Fibroblast of skin of scalp (primary cell): ENCODE measurements at places on chromosomes 13 and 19.

- no peak for DNase-seq
Observed at GRCh38 chr13:65623148-65623547, 1607.0 kb downstream of the PCDH9 start.

GRCh38 chr13:109569958-109570711, 216.2 kb downstream of the IRS2 start:
- DNase-seq = no peak

- DNase-seq = no peak
Observed at GRCh38 chr19:56654151-56654550, 11.2 kb downstream of the SMIM17 start.

- DNase-seq = no peak
Observed at GRCh38 chr19:50419580-50420035, 870 bp downstream of the SPIB start.

DNA sequence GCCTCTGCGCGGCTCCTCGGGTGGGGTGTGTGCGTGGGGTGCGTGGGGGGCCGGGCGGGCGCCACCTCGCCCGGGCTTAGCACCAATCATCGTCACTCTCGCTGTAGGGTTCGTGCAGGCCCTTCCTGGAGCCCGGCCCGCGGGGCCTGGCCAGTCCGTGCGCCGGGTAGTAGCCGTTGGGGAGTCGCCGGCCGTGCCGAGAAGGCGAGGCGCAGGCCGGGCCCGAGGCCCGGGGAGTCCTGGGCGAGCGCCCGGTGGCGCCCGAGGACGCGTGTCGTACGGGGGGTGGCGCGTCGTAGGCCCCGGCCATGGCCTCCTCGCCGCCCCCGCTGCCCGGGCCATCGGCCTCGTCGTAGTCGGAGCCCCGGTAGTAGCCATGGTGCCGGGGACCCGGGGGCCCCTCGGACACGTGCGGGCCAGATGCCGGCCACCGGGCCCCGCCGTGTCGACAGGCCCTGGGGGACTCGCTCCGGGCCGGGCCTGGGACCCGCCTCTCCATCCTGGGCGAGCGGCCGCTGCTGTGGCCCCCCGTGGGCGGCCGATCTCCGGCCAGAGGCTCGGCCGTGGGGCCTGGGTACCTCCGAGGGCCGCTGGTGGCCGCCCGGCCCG, 57.1 kb downstream of the IER2 start:
- peak; percentile 15 for DNase-seq

DNA sequence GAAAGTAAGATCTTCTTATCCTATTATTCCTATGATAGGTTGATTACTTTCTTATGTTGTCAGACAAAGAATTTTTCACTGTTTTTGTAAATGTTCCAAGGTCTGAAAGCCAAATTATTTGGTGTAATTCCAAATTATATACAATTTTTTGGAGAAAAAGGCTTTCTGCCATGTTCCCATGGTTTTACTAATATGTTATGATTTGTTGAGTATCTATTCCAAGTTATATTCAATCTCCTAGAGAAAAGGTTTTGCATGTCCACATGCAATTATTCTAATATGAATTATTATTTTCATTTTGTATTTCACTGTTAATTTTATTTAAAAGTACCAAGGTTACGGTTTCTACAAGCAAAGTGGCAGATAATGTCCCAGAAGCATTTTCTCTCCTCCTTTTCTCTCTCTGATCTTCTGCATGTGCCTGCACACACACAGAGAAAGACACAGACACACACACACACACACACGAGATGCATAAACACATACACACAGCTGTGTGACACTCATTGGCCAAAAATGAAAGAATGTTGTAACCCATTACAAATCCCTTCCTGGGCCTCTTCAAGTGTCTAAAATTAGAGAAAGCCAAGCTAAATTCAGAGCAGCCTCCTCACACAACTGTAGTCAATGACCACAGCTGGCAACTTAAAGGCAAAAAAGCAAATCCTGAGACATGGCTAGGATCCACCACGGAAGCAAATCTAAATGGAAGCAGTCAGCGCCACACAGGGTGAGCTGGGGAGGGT, 621.0 kb downstream of the EFNB2 start:
- peak; percentile 87 for DNase-seq

DNA sequence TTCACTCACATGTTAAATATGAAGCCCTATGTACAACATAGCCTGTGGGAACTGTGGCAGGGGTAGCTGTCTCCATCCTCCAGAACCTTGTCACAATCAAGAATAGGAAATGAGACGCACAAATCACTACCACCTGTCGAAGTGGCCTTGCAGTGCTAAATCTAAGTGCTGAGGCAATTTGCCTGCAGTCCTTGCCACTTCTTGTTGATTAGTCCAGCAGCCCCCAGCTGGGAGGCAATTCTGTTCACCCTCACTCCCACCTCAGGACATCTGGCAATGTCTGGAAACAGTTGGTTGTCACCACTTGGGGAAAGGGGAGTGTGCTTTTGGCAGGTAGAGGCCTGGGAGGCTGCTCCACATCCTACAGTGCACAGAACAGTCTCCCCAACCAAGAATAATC, 10.7 kb downstream of the RFX2 start:
- no peak for DNase-seq

- DNase-seq = no peak
Observed at GRCh38 chr13:49302817-49303216, 55.1 kb downstream of the CDADC1 start.

- peak; percentile 20 for DNase-seq
Observed at GRCh38 chr19:7355151-7355820, 6.5 kb downstream of the ARHGEF18 start.

GRCh38 chr13:28058866-28059613, 41.3 kb downstream of the FLT3 start:
- DNase-seq = peak; percentile 23

GRCh38 chr13:43170506-43170905, 147.1 kb downstream of the DNAJC15 start:
- DNase-seq = no peak

DNA sequence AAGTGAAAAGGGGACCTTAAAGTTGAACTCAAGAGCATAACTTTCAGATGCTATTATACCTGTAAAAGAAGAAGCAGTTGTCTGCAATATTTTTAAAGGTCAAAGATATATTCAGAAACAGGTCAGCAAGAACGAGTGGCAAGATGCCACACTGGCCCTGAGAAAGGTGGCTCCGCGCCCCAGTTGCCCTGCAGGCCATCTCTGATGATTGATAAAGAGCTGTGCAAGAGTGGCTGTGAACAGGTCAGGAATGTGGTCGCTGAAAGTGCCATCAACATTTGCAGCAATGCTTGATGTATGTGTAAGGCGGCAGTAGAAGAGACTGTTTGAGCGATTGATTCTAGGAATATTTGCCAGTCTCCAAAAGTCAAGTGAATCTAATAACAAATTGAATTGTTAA, 664.2 kb upstream of the SLC10A2 start:
- no peak for DNase-seq

GRCh38 chr19:28290963-28291657, 921.8 kb downstream of the UQCRFS1 start:
- DNase-seq = no peak

- DNase-seq = no peak
Observed at GRCh38 chr13:78426183-78426582, 177.2 kb downstream of the POU4F1 start.

GRCh38 chr13:28376604-28377003, 118.3 kb downstream of the FLT1 start:
- DNase-seq = no peak

- no peak for DNase-seq
Observed at GRCh38 chr19:1567116-1567847, 843 bp downstream of the MEX3D start.

DNA sequence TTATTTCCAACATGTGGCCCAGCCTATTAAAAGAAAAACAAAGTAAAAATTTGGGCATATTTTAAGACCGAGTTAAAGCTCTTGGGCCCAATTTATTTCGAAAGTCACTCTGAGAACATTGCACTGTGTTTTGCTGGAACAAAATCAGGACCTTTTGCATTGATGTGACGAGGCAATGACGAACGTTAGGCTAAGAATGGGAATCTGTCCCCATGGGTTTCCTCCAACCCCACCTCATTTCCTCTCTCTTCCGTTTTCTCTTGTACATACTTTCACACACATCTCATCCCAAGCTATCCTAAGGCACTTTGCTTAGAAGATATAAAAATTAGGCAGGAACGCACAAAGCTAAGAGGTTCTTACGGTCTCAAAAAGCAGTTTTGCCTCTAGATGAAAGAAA, 22.1 kb downstream of the EDNRB start:
- DNase-seq = no peak

DNA sequence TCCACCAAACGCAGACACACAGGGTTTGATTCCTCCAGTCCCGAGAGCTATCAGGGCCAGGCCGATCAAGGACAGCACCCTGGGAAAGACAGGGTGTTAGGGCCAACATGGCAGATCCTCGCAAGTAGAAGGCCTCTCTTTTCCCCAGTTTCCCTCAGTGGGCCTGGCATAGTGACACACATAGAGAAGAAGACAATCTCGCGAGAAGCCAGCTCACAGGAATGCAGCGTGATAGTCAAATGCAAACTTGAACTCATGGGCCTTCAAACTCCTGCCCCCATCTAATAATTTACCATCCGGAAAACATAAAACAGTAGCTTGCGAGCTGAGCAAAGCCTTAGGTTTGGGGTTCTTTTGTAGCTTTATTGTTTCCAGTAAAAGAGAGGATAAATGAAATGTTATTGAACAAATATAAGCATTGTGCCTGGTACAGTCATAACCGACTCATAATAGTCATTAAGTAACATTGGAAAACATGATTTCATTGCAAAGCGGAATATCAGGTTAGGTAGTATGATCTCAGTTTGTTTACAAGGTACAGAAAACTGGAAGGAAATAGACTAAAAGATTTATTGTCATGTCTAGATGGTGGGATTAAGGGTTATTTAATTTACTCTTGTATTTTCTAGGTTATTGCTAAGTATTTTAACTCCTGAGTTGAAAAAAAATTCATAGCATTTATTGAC, 30.5 kb downstream of the SLC15A1 start:
- no peak for DNase-seq

- DNase-seq = no peak
Observed at GRCh38 chr19:30053558-30053957, 111.5 kb downstream of the URI1 start.

DNA sequence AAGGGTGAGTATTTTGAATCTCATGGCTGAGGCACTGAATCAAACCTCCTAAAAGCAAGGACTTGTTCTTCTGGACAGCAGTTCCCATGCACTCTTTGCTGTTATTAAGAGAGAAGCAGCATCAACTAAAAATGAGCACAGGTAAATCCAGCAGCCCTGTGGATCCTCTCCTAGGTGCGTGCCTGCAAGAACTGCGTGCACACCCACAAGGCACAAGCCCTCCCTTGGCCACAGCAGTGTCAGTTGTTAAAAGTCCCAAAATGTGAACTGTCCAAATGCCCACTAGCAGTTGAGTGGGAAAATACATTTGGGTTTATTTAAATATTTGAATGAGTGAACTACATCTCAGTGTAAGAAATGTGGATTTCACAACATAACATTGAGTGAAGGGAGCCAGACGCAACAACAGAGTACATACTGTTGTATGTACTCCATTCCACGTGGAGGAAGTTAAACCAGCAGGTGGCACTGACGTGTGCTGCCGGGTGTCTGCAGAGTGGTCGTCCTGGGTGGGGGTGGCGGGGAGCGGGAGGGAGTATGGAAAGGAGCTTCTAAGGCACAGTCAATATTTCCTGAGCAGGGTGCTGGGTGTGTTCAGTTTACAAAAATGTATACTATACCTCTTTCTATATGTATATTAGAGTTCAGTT, 266.4 kb downstream of the NALCN start:
- peak; percentile 72 for DNase-seq

DNA sequence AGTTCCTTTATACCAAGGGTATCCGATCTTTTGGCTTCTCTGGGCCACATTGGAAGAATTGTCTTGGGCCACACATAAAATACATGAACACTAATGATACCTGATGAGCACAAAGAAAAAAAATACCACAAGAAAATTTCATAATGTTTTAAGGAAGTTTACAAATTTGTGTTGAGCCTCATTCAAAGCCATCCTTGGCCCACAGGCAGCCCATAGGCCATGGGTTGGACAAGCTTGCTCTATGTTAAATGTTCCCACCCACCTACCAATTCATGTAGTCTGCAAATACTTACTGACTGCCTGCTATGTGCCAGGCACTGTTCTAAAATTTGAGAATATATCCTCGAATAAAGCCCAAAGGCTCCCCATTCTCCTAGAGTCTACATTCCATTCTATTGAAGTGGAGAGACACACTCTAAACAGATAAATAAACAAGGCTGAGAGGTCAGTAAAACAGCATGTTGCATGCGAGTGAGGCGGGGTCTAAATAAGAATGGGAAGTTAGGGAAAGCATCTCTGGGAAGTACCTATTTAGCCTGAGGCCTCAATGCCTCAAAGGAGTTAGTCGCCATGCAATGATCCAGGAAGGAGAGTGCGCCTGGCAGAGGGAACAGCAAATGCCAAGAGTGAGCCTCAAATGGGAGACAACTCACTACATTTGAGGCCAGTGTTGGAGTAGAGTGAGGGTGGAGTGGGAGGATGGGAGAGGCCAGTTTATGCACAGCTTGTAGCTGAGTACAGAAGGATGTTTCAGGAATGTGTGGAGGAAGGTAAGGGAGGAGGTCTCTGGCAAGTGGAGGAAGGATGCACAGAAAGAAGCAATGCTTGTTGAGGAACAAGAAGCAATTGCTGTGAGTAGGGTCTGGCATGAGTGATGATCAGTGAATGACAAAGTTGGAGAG, 52.5 kb upstream of the CLDN10 start:
- DNase-seq = no peak

DNA sequence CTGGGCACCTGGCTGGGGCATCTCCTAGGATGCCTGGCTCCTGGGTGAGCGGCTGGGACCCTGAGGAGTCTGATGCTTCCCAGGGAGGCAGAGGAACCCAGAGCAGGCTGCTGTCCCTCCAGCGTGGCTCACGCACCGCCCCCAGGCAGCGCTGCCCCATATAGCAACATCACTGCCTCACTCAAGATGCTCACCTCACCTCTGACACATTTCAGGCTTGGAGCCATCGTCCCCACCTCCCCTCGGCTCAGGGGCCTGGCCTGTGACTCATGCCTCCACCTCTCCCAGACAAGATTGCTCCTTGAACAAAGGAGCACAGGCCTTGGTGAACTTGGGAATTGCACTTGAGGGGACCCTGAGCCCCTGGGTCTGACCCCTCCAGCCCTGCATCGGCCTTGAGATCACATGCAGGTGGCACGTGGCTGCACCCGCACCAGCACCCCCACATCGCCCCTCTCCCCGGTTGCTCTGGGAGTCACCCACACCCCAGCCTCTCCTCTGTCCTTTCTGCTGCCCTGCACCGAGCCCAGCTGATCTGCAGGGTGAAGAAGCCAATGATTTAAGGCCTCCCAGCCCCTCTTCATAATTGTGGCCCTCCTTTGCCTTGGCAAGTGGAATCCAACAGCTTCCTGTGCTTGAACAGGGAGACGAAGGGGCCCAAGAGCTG, 11.2 kb downstream of the CEBPA start:
- DNase-seq = no peak
